ENCODE measurements at places on chromosomes 2 and 18. TPM values are rescaled to one million over a fixed set of nuclear protein-coding genes. Genes with fewer than 3 reads are reported as not detected.

- no peak for DNase-seq
Observed at GRCh38 chr2:120861576-120862191, 126.0 kb downstream of the GLI2 start.

- no peak for DNase-seq
Observed at GRCh38 chr2:172066394-172066886, 18.9 kb upstream of the DLX1 start.

DNA sequence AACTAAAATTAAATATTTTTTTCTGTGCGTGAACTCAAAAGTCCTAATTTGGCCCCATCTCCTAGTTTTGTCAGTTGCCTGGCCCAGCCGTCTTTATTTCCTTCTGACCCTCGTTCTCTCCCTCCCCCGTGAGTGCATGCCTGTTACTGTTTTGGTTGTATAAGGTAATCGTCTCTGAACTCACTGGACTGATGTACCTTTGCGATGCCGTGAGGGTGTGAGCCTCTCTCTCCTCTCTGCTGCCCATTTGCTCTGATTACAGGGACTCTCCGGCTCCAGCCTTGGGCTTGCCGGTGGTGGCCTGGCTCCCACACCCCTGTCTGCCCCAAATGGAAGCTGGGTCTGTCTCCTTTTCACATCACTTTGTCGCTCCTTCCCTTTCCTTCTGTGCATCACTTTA, 66.5 kb upstream of the RBM44 start:
- DNase-seq: no peak

DNA sequence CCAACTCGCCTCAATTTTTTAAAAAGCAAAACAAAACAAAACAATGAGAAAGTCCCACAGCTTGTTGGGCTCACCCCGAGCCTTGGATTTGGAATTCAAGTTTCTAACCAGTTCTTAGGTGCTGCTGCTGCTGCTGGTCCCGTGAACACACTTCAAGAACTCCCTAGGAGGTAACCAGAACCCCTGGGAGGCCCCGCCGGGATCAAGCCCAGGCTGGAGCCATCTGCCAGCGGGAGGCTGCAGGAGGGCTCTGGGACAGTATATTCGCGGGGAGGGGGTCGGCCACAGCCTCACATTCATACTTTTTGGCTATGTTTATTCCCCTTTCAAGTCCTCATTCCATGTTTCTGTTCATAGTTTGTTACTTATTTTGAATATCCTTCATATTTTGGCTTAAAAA, 223.4 kb downstream of the TFCP2L1 start:
- no peak for DNase-seq

DNA sequence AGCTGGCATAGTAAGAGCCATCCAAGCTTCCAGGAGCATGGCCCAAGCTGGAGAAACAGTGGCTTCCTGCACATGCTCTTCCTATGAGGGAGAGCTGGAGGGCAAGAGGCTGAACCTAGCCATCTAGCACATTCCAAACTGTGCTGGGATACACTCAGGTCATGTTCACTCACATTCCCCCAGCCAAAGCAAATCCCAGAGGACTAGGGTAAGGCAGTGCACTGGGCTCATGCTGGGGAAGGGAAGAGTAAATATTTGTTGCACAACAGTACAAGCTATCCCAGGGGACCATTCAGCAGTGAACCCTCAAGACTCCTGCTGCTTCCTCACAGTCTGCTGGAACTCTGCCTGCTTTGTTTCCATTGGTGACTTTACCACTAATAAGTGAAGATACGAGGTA, 20.7 kb upstream of the GYPC start:
- DNase-seq: no peak

GRCh38 chr2:73033142-73033765, 38.3 kb downstream of the SFXN5 start:
- no peak for DNase-seq

DNA sequence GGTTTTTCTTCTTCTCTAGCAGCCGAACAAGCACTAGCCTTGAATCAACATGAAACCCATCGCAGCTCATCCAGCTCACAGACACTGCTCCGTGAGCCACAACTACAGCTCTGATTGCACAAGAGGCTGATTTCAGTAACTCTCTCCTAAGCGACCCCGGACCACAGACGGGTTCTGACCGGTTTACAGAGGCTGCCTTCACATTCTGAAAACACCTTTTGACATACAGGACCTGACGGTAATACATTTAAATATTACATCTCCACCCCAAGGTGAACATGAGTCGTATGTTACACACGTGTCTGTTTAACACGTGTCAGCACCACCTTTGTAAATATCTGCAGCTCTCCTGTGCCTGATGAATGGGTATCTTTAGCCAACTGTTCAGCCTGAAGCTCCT, 120.7 kb downstream of the TMEM18 start:
- no peak for DNase-seq

DNA sequence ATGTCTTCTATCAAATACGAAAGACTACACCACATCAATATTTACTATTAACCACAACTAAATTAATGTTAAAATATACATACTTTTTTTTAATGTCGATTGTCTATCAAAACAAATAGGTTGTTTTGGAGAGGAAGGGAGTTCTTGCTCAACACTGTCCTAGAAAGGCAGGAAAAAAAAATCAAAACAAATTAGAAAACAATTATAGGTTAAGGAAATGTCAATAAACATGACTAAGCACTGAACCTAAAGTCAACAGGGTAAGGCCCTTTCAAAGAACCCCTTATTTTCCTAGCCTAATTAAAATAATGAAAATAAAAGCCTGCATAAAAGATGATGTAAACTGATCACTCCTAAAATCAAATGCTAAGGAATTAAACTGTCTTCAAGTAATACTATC, 2.8 kb downstream of the CEP76 start:
- DNase-seq: no peak

DNA sequence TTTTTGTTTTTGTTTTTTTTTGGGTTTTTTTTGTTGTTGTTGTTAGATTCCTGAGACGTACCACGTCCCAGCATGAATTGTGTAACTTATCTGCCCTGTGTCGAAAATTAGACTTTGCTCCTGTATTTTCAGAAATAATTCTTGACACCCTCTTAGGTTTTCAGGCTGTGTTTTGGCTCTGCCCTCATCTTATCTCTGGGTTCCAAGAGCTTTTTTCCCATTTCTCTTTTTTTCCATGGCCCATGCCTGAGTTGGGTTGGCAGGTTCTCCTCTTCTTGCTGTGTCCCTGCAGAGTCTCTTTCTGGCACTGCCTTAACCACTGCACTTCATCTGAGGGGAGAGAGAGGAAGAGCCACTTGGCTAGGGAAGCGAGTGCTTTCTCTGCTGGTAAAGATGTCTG, 42.4 kb downstream of the CTIF start:
- no peak for DNase-seq

GRCh38 chr18:44758861-44759631, 78.4 kb downstream of the SETBP1 start:
- no peak for DNase-seq

The GKN1 gene
- 1.7 TPM for total RNA-seq

The ASXL2 gene
- total RNA-seq: 32.3 TPM

The TRAPPC12 gene
- 74.7 TPM for total RNA-seq
